ENCODE measurements at places on chromosomes 5 and 9. TPM values are rescaled to one million over a fixed set of nuclear protein-coding genes. Genes with fewer than 3 reads are reported as not detected.

Gene SLC6A3
- total RNA-seq = not detected

Gene CCNI2
- total RNA-seq = 2.7 TPM

Gene ADGRV1
- total RNA-seq = 0.05 TPM

Gene AIF1L
- 0.85 TPM for total RNA-seq

Gene MLANA
- total RNA-seq = not detected

Gene CDH9
- total RNA-seq = not detected

Gene AFAP1L1
- not detected for total RNA-seq

Gene PDE8B
- not detected for total RNA-seq

Gene AGXT2
- not detected for total RNA-seq

Gene ATOSB
- total RNA-seq = 9.1 TPM

Gene ANKDD1B
- not detected for total RNA-seq

Gene DNAJC21
- 62.3 TPM for total RNA-seq
